Bronchial epithelial cell (primary cell): ENCODE measurements at places on chromosomes 4 and X. TPM values are rescaled to one million over a fixed set of nuclear protein-coding genes. Genes with fewer than 3 reads are reported as not detected.

GAGE12D gene
- total RNA-seq, result not detected in 2 replicates

PDZD4 gene
- total RNA-seq, result under 0.01 TPM in 2 replicates

HMGN5 gene
- 0.38 and 0.53 TPM in 2 replicates for total RNA-seq

DNA sequence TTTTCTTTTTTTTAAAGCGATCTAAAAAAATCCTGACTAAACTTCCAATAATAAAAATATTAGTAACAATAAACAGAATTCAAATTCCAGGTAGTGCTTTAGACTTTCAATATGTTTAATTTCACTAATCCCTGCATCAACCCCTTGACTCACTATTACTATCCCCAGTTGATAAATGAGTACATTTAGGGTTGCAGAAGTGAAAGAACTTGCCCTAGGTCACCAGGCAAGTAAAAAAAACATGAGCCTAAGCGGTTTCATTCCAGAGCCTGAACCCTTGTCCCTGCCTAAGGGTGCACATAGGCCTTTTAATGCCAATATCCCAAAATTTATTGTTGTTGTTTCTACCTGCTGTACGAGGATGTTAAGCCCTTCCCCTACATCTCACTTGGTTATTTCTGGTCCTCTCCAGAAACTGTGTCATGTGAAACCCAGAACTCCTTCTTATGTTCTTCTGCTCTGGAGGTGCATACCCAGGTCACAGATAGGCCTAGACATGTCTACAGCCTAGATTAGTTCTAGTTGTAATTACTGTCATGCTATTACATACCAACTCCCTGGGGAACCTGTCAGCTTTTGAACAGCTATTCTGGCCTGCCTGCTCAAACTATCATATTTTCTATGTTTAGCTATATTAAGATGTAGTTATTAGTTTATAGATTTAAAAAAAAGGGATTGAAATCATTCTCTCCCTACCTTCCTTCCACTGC is 244.5 kb upstream of the PITX2 start:
- peak; percentile 30 for DNase-seq

DNA sequence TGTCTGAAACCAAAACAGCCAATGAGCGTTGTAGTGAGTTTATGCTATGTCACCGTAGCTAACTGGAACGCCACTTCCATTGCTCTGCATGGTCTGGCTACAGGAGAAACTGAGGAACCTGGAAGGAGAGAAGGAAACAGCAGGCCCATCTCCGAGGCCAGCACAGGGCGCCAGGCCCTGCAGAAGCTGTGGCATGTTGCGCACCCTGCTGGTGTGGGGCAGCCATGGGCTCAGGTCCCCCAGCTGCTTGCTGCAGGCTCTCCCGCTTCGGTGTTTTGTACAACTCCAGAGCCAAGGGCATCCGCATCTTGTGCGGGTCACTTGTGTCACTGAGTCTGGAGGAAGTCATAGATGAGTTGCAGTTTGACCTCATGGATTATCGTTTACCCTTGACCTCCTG is 89.2 kb downstream of the AFAP1 start:
- no peak for DNase-seq

DNA sequence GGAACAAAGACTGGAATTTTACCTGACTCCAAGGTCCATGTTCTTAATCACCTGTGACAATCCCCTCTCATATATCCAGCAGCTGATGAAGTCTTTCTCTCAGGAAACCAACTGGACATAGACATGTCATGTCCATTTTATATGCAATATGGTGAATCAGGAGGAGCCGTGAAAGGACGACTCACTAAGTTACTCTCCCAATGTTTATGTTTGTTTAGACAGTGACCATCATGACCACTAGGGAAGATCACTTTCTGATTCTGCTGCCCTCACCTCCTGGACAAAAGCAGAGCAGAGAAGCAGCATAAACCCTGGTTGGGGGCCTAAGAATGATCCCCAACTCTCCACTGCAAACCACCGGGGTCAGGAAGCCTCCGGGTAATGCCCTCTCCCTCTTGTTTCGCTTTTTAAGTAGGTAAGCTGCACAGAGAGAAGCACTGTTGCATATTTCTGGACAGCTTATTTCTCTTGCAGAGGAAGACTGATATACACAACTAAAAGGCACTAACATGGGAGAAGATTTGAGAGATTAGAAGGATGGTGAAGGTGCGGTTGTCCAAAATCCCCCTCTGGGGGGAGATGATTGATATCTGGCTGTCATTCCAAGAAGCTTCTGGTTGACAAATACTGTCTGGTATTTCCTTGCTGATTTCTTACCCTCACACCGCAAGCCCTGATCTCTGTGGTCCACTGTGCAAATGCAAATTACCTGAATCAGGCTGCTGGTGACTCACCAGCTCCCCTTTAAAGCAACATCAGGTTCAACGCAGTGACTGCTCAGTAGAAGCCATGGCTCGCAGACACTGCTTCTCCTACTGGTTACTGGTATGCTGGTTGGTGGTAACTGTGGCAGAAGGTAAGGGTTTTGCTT is at the start of gene ODAPH:
TSS of gene ODAPH (plus strand) at position 773 of the 871 bp plus-strand sequence. CDS start at position 790, 17 bp downstream.
- peak; percentile 90 for DNase-seq

DNA sequence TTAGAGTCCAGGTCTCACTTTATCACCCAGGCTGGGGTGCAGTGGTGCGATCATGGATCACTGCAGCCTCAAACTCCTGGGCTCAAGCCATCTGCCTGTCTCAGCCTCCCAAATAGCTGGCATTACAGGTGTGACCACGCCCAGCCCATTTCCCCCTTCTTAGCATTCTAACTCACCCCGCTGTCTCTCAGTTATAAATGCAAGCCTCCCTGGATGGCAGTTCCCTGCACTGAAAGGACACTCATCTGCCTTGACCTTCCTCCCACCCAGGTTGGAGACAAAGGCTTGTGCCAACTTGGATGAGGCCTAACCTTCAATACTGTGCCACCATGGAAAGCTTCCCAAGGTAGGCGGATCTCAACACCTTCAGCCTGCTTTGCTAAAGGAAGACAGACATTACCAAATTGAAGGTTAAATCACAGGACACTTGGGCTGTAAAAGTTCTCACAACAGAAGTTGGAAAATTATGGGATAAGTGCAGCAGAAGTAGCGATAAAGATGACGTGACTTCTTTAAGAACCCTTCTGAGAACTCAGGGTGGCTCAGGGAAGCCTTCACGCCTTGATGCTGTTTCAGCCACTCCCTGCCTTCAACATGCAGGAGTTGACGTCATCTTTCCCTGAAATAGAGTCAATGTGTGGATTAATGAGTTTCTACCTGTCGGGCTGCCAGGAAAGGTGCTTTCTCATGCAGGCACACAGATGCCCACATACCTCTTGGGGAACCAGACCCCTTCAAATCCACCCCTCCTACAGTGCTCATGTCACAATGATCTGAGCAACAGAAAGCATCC is 10.6 kb upstream of the GPM6B start:
- DNase-seq, result peak; percentile 62
